ENCODE measurements at places on chromosomes 3 and 15.

DNA sequence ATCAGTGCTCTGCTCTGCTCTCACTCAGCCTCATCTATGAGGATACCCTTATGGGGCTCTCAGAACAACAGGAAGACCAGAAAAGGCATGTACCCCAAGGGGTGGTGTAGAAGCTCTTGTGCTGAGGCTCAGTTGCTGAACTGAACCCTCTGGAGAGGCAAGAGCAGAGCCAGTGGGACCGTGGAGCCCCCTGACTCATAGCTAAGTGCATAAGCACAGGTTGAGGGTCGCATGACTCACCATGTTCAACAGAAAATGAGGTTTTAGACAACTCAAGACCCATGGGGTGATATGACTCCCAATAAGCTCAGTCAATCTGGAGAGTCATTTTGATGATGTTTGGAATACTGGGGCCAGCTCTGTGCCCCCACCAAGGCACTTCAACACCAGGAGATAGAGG is 37.3 kb downstream of the CRYGS start:
- DNase-seq = no peak

- DNase-seq = no peak
Observed at GRCh38 chr3:98603580-98603979, 10.2 kb upstream of the CPOX start.

DNA sequence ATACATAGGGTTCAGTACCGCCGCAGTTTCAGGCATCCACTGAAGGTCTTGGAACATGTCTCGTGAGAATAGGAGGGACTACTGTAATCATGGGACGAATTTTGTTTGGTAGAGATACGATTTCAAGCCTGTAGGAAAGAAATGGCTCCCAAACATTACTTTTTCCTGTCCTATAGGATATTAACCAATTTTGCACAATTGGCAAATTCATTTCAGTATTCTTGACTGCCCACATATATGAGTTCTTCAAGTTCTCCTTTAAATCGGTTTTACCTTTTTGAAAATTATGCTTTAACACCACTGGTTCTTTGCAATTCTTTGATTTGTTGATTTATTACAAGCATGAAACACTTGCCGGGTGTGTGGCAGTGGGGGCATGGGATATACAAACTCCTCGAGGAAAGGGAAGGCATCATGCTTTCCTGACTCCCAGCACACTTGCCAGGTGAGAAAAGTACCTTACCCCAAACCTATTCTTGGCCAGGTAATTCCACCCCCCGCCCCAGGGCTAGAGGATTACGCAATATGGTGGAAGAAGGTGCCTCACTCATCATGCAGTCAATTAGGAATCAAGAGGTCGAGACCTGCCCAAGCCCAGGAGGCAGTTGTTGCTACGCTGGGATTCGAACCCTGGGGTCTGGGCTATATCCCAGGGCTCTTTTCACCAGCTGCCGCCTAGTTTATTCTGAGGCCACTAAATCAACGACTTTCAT is 584 bp upstream of the LARS2 start:
- DNase-seq = no peak

DNA sequence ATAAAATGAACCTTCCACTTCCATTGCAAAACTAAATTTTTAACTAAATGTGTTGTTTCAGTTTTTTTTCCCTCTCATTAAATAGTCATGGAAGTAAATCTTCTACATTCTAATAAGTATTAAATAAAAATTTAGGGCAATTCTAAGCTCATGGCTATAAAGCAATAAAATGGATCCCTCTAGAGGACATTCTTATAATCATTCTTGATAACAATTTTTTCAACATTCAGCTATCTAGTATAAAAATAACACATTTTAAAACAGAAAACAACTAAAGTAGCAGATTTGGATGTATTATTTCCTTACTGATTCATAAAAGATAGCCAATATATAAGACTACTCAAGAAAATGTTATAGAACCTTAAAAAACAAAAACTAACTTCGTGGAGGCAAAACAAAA is 393.1 kb downstream of the PLOD2 start:
- peak; percentile 3 for DNase-seq

DNA sequence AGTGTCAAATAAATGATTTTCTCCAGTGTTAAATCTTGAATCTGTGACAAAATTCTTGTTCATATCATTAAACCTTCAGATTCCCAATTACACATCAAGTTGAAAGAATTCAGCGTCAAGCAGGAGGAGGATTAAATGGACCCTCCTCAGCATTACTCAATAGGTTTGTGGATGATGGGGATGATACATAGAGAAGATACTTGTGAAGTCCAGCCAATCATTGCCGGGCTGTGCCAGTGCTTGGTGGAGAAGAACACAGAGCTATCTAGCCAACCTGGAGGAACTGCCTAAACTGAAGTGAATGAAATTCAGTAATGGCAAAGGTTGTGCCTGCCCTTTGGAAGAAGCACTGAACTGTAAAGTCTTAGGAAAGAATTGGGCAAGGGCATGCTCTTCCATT is 47.0 kb upstream of the PRICKLE2 start:
- no peak for DNase-seq

- no peak for DNase-seq
Observed at GRCh38 chr3:114586119-114586518, 292.3 kb downstream of the TIGIT start.

GRCh38 chr3:161500068-161500796 is 3.6 kb downstream of the OTOL1 start:
- DNase-seq = no peak

GRCh38 chr3:18113417-18113816 is 311.7 kb downstream of the SATB1 start:
- no peak for DNase-seq

DNA sequence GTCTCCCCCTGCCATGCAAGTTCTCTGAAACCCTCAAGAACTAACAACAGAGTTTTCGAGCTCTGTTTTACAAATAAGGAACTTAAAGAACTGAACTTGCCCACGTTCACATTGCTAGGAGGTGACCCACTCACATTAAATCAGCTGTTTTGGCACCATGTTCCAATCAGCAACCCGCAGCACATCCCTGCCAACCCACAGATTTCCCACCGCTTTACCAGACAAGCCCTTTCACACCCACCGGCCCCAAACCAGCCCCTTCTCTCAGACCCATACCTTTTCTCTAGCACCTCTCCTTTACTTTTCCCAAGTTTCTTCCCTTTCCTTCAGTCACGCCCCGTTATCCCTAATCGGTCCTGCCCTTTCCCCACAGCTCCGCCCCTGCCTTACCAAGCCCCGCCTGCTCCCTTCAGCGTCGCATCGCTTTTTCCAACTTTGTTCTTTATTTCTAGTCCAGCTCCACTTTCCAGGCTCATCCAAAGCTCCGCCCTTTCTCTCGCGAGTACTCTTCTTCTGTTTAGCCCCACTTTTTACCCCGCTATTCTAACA is 804 bp upstream of the BRPF1 start:
- no peak for DNase-seq

GRCh38 chr15:100495861-100496260 is 32.9 kb downstream of the CERS3 start:
- DNase-seq = no peak

DNA sequence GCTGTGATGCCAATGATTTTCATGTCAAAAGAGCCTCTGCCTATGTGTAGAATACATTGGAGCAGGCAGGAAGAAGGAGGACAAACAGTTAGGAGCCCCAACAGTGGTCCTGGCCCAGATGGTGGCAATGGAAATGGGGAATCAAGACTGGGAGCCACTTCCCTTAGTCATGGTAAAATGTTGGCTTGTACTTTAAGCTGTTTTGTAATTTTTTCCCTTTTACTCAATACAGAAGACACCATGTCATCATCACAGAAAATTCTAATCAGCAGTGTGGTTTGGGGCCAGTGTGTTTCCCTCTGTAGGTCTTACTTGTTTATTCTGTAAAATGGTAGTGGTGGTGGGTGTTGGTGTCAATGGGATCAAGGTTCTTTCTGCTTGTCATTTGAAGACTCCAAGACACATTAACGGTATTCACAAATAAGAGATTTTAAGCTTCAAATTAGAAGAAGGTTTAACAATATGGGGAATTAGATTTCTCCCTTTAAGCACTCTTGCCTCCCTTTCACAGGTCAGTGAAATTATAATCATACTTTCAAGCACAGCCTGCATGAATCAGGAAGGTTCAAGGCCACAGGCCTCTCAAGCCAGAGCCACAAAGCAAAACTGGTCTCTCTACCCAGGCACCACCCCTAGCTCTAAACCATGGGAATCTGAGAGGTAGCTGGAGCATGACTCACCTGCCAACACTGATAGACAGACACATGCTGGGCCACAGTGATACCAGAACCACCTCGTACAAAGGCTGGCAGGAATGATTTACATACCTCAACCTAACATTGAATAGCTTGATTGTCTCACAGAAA is 24.9 kb downstream of the SIAH2 start:
- peak; percentile 33 for DNase-seq

GRCh38 chr3:158801201-158801600 is 653 bp upstream of the MFSD1 start:
- DNase-seq = no peak

DNA sequence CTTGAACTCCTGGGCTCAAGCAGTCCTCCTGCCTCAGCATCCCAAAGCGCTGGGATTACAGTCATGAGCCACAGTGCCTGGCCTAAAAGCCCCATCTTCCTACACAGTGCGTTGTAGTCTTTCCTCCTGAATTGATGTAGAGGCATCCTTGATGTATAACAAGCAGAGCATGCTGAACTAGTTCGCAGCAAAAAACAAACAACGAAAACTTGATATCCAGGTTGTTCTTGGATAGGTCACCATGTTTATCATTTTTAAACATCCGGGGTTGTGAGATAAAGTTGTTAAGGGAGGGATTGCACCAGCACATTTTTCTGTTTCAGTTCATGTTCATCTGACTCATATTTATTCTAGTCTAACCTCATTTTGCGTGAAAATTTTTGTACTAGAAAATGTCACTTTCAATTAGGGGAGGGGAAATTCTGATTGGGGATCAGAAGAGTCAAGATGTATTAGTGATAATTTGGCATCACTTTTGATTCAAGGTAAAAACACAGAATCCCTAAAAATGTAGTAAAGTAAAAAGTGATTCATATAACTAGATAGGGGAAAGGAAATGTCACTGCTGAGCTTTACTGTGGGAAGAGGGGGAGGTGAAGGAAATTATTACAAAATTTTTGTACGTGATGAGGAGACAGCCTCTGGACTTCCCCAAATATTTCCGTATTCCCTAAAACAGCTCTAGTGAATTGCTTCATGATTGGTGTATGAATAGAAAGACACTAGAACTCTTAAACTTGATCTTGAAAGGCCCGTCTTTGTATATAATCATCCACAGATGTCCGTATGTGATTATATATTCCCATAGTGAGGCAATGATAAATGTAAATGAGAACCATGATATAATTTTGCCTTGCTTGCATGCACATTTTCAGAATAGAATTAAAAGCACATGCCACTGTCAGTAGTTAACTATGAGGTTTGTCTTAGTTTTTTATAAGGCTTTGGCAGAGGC is 22.9 kb downstream of the RAB8B start:
- no peak for DNase-seq

DNA sequence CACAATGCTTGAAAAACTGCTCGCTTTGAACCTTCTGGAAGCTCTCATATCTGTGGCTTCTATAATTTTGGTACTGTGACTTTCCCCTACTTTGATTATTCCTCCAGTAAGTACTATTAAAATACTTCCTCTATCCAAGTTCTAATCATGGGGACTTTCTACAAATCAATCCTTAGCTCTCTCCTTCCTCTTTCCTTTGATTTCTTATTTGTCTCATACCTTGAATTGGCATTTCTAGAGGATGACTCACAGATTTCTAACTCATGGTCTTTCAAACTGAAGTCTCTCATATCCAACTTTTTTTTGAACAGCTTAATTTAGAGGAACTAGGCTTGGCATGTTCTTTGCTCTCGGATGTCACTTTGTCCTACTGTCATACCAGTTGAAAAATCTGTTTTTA is 241.8 kb downstream of the TBC1D5 start:
- no peak for DNase-seq

DNA sequence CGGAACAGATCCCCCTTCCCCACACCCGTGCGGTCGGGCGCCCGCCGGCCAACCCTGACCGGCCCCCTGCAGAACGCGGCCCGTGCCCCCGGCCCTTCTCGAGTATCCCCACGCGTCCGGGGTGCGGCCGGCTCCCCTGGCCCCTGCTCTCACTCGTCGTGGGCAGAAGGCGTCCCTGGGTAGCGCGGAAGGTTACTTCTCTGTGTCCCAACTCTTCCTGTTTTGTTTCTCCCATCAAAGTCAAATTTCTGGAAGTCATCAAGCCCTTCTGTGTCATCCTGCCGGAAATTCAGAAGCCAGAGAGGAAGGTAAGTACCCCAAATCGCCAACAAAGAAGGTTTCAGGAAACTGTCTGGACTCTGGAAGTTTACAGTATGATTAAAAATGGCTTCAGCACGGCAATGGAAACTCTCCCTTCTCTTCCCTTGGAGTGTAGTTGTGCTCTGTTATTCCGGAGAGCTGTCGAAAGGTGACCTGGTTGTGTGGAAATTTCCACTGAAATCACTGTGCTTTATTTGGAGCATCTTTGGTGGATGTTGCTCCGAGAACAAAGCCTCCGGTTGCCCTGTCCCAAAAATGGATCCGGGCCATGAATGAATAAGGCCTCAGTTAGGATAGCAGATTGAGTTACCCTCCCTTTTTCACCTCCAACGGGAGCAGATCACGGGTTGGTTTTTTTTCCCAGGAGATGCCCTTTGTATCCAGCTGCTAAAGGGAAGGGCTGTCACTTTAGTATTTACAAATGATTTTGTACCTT is 536 bp downstream of the SEC61A1 start:
- no peak for DNase-seq

- no peak for DNase-seq
Observed at GRCh38 chr15:78234515-78235040, at the start of gene ACSBG1. TSS of gene ACSBG1 (minus strand) at chr15:78234565. CDS start at chr15:78234501, 64 bp downstream.

GRCh38 chr15:41927536-41927935 is 33.7 kb upstream of the SPTBN5 start:
- DNase-seq = no peak

DNA sequence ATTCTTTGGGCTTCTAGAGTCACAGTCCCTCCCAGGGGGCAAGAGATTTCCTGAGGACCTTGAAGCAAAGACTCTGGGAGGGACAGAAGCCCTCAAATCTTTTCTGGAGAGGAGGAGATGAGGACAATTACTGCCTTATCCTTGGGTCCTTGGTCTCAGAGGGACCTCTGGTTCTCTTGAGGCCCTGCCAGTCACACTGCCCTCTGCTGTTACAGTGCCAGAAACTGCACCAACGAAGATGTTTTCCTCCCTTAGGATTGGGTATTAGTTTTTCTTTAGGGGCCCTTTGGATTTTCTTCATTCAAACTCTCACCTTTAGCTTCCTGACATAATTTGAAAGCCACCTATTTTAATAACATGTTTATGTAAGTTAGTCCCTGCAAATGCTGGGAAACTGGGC is 58.2 kb upstream of the SCN5A start:
- no peak for DNase-seq

DNA sequence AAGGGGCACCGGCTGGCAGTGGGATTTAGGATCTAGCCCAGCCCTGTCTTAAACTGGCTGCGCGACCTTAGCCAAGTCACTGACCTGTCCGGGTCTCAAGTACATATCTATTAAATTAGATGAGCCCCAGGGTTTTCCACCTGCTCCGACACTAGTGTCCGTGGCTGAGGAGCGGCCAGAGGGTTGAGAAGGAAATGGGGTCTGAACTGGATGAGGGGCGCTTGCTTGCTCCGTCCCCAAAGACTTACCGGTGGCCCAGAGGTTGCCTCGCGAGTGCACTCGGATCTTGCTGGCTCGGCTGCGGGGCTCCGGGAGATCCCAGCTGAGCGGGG is 285 bp downstream of the NMB start:
- no peak for DNase-seq
